Stimulated activated CD8-positive, alpha-beta memory T cell treated with anti-CD3 and anti-CD28 coated beads, Interleukin-15, amount 100 ng/mL, for 4 hours (primary cell): ENCODE measurements at places on chromosomes 4 and X.

- DNase-seq, result no peak
These were observed 351.8 kb upstream of the GNPDA2 start for GRCh38 chr4:45078201-45078600.

DNA sequence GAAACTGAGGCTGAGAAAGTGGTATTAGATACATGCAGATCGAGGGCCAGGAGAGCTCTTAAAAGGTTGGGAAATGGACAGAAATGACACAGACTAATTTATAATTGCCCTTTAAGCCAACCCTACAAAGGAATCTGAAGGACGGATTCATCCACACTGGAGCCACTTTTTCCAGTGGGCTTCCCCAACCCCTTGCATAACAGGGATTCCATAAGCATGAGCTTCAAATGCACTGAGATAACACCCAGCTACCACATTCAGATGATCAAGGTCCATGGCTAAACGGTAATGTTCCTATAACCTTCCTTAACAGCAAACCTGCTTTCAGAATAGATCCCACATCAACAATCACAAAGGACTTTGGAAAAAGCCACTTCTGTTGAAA, 34.2 kb downstream of the PLAC1 start:
- DNase-seq, result no peak

- no peak for DNase-seq
These were observed 63.2 kb downstream of the TRMT44 start for GRCh38 chr4:8503801-8504200.

DNA sequence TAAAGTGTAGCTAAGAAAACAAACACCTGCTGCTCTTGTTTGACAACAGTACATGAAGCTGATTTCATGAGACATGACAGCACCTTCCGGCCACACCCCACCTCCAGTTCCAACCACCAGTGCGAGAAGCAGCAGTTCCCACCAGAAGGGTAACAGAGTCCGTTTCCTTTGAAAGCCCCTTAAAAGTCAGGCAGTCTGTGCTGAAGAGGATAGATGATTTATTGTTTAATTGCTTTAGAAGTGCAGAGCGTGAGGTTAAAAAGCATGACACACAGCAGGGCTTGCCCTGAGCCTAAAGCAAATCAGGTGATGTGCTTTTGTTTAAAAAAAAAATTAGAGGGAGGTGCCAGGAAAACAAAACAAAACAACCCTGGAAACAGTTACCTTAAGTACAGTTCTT, 82.6 kb downstream of the HADH start:
- DNase-seq, result peak; percentile 28

- no peak for DNase-seq
These were observed 65.7 kb upstream of the NDST3 start for GRCh38 chr4:117968606-117969005.
